ENCODE measurements at places on chromosomes 16 and 17.

GRCh38 chr17:66032082-66032712, 159.7 kb downstream of the CEP112 start:
- no peak for DNase-seq

DNA sequence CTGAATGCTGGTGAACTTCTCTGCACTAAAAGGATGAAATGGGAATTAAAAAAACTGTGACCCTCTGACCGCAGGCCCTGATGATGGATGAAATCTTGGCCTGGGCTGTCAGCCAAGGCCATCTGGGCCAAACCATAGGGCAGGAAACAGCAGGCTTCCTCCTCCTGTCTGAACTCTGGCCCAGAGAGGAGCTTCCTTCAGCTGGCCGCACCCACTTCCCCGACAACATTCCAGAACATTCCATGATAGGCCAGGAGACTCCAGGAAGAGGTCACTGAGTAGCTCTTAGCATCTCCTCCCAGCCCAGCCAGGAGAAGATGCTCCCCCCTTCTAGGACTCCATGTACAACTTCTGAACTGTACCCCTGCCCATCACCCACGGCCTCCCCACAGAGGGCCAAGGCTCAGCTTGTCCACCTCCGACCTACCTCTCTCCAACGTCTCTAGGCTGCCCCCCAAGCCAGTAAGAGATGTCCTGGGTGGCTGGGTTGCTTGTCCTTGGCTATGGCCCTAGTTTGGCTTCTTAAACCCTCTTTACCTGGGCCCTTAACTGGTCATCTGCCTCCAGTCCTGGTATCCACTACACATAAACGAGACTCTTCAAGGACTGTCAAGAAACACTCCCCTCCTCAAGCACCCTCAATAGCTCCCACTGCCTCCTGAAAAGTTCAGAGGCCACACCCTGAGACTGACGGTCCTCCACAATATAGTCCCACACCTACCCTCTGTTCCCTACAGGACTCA, 1.7 kb downstream of the RPH3AL start:
- DNase-seq = no peak

GRCh38 chr16:84505249-84506187, 1.1 kb upstream of the MEAK7 start:
- no peak for DNase-seq

DNA sequence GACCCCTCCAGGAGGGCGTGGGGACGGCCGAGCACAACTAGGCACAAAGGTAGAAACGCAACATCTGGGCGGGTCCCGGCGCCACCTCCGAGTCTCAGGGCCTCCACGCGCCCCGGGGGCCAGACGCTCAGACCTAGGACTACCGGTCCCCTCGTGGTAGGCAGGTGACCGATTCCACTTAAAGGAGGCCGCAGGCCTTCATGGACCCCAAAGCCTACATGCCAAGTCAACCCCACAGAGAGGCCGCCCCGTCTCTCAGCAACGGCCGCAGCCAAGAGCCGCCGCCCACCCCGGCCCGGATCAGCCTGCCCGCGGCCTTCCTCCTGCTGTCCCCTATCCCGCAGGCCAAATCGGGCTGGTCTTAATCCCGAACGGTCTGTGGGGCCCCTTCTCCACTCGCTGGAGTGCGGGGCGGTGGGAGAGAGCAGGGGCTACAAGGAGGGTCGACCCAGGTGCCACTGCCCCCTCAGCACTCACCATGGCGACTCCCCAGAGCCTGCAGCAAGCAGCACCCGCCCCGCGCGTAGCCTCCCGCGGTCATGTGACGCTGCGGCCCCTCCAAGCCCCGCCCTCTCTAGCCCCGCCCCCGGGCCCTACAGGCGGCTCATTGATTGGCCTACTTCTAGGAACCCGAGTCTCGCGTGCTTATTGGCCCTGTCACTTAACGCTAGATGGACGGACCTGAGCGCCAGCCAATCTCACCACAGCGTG, at the start of gene VPS35:
VPS35 (minus strand) TSS at position 525 of the 711 bp plus-strand sequence; CDS start at position 480, 45 bp downstream.
- peak; percentile 99 for DNase-seq

DNA sequence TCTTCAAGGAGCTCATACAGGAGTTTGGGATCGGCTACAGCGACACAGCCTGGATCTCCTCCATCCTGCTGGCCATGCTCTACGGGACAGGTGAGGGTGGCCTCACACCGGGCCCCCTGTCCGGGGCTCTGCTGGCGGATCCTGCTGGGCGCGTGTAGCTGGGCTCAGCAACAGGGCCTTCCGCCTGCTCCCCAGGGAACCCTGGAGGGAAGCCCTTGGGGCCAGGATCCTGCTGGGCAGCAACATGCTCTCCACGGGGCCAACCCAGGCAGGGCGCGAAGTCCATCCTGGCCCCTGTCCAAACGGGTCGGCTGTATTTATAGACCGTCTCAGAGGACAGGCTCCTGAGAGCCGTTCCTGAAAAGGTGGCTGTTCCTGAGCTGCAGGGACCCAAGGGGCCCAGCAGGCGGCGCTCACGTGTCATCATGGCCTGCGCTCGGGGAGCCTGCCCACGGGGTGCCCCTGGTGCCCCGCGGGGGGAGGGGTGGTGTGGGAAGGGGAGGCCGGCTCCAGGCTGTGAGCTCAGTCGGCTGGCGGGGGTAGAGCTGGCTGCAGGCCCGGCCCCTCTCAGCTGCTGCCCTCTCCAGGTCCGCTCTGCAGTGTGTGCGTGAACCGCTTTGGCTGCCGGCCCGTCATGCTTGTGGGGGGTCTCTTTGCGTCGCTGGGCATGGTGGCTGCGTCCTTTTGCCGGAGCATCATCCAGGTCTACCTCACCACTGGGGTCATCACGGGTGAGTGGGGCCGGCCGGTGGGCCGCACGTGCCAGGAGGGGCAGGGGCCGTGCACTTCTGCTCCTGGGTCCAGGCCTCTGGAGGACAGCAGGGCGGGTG, 7.5 kb downstream of the SLC16A3 start:
- peak; percentile 60 for DNase-seq

GRCh38 chr16:68426347-68426652, 22.0 kb downstream of the SMPD3 start:
- no peak for DNase-seq

GRCh38 chr16:17647879-17648872, 177.4 kb upstream of the XYLT1 start:
- DNase-seq = no peak

GRCh38 chr17:55549140-55549539, 37.9 kb upstream of the SMIM36 start:
- no peak for DNase-seq

DNA sequence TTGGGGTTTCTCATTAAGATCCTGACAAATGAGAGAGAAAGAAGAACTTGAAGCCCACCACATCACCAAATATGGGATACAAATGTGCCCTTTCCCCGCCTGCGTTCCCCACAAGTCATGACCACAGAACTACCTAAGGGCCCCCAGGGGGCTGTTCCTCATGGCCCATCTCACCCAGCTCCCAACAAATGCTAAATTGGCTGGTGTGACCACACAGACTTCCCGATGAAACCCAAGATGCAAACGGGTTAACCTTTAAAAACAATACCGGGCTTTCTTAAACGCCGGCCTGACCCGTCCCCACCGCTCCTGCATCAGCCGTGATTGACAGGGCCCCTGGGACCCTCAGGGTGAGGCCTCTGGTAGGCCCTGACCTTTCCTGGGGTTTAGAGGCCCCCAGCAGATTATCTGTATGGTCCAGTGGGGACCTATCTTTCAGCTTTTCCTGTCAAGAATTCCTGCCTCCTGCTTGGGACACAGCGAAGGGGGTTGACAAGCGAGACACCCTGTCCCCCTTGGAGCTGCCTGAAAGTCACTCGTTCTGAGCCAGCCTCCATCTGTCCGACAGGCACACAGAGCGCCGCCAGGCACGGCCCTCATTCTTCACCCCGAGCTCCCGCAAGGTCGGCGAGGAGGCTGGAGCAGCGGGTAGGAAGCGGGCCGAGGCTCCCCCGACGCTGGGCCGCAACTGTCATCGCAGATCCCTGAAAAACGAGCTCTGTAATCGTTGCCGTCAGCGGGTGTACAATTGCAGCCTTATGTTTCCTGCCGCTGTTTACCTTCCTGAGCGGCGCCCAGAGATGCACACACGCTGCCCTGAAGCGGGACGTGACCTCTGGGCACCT, 300.1 kb downstream of the FOXL1 start:
- no peak for DNase-seq

GRCh38 chr17:50100921-50101345, 5.8 kb downstream of the PDK2 start:
- DNase-seq = no peak

DNA sequence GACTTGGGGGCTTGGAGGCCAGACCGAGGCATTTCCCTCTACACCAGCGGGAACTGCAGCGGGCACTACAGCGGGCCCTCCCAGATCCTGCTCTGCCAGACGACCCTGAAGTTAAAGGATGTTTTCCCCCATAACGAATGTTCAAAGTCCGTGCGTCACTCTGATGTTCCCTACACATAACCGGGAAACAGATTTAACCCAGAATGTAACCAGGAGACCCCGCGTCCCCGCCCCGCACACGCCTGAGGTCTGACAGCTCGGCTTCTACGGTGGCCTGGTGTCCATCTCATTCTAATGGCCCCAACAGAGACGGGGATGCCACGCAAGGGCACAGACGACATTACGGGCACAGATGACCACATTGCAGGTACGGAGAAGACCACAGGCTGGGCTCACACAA, 31.7 kb upstream of the RHOT1 start:
- no peak for DNase-seq

- no peak for DNase-seq
Observed at GRCh38 chr16:67733734-67734470, 14.8 kb upstream of the GFOD2 start.

DNA sequence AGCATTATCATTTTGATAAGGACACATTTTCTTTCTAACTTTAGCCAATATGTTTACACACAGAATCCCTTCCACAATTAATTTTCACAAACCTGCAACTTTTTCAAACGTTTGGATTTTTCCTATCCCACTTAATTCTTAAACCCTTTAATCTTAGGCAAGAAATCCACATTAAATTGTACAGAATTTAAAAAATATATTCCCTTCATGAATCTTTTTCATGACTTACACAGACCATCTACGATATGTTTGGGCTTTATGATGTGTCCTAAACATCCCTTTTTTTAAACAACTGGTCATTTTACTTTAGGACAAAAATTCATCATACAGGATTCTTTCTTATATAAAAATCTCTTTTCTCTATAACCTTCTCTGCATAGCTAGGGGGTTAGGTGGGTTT, 241.5 kb upstream of the CNTNAP4 start:
- no peak for DNase-seq

GRCh38 chr17:70338946-70339354, 169.6 kb downstream of the KCNJ2 start:
- DNase-seq = no peak

DNA sequence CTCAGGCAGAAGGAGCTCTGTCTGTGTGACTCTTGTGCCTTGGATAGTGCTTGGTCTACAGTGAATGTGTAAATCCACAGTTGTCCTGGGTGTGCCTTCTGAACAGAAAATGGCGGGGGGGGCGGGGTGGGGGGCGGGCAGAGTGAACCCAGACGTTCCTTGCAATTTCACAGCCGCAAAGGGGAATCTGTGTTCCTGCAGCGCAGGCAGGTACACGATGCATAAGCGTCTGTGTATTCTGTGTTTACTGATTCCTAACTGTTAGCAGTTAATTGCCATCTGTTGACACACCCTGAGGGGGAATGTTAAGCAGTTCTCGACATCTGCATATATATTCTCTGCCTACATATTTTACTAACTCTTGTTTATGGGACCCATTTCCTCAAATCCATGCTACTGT, 123.5 kb upstream of the ZFHX3 start:
- DNase-seq = no peak

DNA sequence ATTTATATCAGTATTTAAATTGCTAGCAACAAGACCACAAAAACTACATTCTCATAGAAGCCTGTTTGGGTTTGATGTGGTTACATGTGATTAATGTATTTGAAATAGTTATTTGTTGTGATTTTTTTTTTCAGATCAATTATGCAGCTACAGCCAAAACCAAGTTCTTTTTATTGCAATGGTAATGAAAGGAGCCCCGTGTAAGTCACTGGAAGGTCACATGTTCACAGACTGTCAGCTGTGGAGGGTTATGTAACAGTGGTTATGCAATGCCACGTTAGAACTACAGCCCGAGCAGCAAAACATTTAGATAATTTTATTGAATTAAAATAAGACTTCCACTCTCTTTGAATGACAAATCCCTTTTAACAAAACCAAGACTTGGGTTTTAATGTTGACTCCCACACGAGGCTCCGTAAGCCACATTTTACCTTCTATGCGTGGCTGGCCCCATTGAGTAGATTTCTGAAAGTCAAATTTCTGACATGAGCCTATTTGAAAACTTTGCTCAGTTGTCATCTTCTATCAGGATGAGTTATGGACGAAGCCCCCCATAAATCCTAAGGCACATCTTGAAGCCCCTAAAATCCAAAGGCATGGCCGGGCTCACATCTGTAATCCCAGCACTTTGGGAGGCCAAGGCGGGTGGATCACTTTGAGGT, 41.8 kb upstream of the SEC14L1 start:
- DNase-seq = no peak

- DNase-seq = no peak
Observed at GRCh38 chr17:10549096-10549842, at the start of gene MYH2. Gene MYH2 (minus strand): TSS chr17:10549658. CDS start chr17:10547920, 1,738 bp downstream.

GRCh38 chr17:31566992-31567373, 175.5 kb downstream of the RAB11FIP4 start:
- no peak for DNase-seq

DNA sequence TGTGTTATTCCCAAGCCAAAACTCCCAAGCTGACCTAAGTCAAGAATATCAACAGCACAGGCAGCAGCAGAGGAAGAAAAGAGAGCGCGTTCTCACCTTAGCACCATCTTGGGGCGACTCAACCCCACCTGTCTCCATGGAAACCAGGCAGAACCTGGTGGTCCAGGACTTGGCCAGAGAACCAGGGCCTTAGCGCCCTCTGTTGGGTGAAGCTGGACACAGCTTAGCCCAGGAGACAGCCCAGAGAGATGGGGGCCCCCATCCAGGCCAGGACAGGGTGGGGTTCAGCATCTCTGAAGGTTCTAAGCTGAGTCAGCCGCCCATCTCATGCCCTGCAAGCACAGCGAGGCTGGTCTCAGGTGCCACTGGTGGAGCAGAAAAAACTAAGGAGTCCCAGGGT, 60.1 kb upstream of the TMEM132E start:
- no peak for DNase-seq

- DNase-seq = no peak
Observed at GRCh38 chr16:72991211-72991610, 56.7 kb downstream of the ZFHX3 start.

Measured in activated T-cell treated with anti-CD3 and anti-CD28 coated beads for 24 hours (primary cell).